ENCODE measurements at places on chromosomes 6 and 20.

- DNase-seq = peak; percentile 92
Observed at GRCh38 chr6:43769526-43770371, at the start of gene VEGFA. Gene VEGFA, plus strand, starts transcription at chr6:43770211.

DNA sequence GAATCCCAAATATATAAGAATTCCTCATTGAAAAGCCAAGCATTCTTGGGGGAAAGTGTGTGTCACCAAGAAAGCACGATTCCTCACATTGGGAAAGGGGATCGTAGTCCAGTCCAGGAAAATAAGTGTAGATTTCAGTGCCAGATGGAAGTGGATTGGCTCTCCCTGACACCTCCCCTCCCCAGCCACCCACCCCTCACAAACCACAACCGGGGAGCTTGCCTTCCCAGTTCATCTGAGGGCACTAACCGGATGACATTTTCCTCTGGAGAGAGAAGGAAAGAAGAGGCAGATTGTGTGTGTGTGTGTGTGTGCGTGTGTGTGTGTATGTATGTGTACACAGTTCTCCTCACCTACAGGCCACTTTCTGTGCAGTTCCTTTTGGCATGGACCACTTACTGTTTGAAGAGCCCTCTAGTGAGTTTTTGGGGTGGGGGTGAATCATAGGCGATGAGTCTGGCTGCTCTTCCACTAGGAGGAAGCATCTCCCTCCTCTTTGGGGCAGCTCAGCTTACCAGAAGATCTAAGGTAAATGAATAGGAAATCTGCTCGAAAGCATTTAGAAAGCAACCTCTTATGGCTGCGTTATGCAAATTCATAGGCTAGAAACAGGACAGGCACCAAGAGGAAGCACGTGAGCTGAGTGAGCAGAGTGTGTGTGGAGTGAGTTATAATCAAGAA, 20.8 kb downstream of the DAAM2 start:
- no peak for DNase-seq

DNA sequence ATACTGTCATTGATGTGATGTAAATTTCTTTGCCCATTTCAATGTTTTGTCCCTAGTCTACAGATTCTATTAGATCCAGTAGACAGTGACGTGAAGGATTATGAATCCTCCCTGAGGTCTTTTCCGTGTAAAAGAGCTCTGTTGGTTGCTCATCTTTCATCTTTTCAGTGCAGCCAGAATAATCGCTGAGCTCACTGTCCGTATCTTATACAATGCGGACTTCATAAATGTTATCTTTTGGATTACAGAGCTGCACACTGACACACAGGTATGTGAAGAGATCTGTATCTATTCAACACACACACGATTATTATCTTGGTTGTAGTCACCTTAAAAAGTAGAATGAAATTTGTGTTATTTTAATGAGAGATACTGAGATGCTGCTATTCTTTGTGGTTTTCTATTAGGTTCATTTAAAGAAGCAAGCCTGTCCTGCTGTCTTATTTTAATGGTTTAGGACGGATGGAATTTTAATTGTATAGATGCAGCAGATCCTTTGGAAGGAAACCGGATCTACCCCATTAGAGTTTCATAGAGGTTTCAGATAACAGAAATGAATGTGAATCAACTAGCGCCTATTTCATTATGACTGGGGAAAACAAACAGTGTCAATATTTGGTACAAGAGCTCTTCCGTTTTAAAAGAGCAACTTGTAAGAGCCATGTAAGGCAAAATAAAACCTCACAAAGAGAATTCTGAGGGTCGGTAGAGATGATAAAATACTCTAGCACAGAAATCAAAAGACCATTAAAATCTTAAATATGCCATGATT, 79.4 kb downstream of the BMP6 start:
- no peak for DNase-seq

GRCh38 chr6:161226009-161226964, 47.6 kb downstream of the AGPAT4 start:
- no peak for DNase-seq

DNA sequence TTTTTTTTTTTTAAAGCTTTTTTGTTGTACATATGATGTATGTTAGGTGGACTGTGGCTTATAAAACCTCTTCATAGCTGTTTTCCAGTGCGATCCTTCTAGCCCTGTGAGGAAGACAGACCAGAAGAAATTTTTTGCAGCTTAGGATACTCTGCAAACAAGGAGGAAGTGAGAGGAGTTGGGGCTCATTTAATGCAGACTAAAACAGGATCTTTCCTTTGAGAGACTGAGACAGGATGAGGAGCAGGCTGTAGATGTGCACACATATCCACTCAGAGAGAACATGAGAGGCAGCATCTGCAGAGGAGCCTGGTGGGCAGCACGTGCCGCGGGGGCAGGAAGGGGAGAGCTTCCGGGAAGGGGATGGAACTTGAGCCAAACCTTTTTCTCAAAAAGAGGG, 45.7 kb downstream of the PPARD start:
- no peak for DNase-seq

GRCh38 chr6:66555082-66555481, 848.1 kb upstream of the EYS start:
- DNase-seq = no peak

DNA sequence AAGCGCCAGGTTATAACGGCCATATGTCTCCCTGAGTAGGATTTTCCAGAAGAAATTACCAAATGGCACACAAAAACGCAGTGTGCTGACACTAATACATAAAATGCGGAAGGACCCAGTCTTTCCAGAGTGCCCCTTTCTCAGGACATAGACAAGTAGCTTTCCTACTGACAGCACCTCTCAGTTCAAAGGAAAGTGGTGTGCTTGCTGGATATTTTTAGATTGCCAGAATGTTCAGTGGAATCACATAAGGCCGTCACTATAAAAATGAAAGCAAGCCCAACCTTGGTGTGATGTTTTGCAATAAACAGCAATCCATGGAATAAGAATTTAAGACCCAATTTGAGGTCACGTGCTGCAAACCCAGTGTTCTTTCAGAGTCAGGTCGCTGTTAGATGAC, 135.5 kb upstream of the AGPAT4 start:
- DNase-seq = no peak

GRCh38 chr20:13159889-13160288, 61.2 kb upstream of the ISM1 start:
- DNase-seq = no peak

DNA sequence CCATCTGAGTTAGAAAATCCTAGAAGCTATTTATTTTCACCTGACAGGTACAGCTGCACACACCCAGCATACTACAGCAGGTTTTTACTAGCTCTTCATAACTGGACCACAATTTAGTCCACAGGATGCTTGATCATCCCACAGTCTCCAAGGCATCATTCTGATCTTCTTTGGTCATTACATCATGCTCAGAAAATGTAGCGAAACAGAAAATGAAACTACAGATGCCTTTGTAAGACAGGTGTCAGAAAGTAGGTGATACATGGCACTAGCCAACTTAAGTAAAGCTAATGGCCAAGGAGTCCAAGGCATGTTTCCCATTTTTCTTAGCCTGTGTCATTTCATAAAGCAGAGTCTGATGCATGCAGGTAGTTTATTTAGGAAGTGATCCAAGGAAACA, 102.3 kb downstream of the HTR1B start:
- DNase-seq = no peak

GRCh38 chr20:58586565-58587093, 64.5 kb upstream of the STX16 start:
- DNase-seq = no peak

GRCh38 chr6:3176562-3177355, 19.4 kb upstream of the TUBB2A start:
- DNase-seq = peak; percentile 17

DNA sequence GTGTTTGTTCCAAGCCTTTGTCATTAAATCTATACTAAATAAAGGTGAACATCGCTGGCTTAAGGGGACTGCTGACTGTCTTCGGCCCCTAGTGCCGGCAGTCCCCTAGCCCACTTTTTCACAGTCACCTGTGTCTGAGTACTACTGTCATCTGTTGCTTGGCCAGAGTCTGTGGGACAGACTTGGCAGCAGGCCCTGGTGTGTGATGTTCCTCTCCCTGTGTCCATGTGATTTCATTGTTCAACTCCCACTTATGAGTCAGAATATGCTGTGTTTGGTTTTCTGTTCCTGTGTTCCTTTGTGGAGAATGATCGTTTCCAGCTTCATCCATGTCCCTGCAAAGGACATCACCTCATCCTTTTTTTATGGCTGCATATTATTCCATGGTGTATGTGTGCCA, 133.4 kb downstream of the HAO1 start:
- DNase-seq = no peak

- DNase-seq = no peak
Observed at GRCh38 chr6:55397986-55398385, 70.7 kb downstream of the GFRAL start.

GRCh38 chr6:4664117-4664626, 112.0 kb upstream of the CDYL start:
- DNase-seq = no peak

GRCh38 chr20:34883809-34884208, 7.4 kb downstream of the ACSS2 start:
- DNase-seq = no peak

DNA sequence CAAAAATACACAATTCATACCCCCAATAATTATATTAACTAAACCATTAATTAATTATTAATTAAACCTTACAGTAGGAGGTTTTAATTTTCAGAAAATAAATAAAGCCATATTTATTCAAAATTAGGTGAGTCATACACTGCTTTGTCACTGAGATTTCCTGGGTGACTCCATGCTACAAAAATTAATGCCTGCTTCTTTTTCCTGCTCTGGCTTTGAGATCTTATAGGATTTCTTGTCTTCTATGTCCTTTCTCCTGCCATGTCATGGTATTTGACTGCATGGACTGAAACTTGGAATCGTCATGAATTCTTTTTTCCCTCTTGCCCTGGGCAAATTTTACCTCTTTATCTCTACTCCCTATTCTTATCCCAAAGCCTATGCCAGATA, 133.2 kb downstream of the PHACTR1 start:
- DNase-seq = no peak

- peak; percentile 4 for DNase-seq
Observed at GRCh38 chr6:150142670-150143515, at the start of gene PPP1R14C. Gene PPP1R14C, plus strand, starts transcription at chr6:150143044. Its CDS starts 149 bp downstream, at chr6:150143193.

GRCh38 chr6:71498638-71499037, 210.0 kb downstream of the OGFRL1 start:
- DNase-seq = no peak

- DNase-seq = no peak
Observed at GRCh38 chr6:144590532-144590931, 305.4 kb downstream of the UTRN start.

DNA sequence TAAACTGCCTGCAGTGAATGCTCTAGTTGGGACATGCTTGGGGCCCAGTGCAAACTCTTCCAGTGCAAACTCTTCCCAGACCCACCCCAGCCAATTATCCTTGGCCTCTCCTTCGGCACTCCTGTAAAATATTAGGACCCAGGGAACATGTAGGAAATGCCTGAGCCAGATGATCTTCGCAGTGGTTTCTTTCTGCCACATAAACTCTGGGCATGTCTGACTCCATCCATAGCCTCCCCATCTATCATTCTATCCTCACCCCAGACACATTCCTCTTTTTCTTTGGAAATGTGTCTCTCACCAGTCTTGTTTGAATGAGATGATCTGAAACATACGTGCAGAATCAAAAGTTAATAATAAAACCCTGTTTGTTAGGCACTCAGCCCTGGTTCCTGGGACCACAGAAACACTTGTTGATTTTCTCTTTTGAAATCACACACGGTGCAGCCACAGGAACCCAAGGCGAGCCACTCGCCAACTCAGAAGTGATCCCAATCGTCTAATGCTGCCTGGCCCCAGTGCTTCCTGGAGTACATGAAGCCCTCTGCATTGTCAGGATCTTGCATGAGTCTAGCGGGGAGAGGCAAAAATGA, 108.9 kb upstream of the CST7 start:
- no peak for DNase-seq

GRCh38 chr6:56222499-56222898, 24.9 kb downstream of the COL21A1 start:
- no peak for DNase-seq

DNA sequence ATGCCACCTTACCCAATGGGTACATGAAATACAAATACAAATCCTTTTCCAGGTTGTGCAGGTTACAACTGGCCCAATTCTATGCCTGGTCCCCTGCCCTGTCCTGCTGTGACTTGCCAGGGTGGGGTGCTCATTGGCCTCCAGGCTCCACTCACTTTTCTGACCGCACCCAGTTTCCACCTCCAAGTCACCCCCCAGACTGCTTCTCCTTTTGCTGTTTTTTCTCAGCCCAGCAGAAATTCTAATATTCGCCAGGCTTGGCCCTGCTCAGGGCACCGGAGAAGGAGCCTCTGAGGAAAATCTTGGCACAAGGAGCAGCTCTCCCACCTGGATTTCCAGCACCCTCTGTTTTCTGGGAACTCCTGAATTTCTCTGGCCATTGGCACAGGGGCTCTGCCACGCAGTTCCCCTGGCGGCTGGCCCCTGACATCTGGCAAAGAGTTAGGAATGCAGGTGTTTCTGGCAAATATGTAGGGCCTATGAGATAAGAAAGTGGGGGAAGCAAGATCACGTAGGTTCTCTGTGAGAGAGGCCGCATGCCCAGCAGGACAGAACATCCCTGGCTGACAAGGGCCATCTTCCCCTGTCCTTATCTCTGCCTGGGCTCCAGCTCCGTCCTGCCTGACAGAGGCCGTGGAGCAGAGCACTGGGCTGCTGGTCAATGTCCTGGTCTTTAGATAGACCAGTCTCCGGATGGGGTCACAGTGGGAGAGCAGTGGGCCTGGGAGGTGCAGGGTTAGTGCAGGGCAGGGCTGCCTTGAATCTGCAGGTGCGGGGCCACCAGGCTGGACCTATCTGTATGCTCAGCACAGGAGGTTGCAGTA, 2.9 kb upstream of the RAET1E start:
- no peak for DNase-seq

- no peak for DNase-seq
Observed at GRCh38 chr6:4297348-4297747, 162.0 kb upstream of the ECI2 start.

DNA sequence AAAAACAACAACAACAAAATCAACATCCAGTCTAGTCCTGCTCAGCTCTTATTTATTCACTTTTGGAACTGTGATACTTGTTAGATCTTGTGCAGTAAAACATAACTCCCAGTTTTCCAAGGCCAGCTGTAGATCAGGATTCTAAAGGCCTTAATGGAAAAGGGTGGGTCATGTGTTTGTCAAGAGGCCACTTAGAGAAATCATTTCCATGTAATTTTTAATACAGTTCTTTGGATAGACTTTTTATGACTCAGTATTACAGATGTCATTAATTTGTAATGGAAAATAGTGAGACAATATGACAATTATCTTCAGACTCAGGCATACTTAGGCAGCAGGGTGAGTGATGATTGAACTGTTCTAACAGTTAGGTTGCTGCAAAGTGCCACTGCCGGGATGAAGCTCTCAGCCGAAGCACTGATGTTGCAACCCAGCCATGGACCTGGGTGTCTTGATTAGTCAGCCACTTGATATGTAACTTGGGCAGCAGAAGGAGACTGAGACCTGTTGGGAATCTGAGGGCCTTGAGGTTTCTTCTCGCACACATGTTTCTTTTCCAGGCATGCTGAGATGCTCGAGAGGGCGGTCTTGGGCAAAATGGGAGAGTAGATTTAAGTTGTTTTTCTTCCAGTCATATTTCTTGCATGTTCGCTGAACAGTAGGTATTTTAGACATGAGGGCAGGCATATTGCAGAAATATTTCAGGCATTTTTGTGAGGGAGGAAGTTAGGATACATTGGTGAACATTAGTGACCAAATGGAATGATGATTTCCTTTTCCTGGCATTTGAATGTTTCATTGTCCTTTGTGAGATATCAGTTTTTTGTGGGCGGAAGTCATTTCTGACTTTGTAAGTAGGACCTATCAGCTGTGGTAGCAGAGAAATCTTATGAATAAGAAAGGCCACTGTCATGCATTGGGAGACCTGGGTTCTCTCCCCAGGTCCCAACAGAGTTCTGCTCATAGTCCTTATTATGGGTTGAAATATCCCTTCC, 52.3 kb downstream of the SLX4IP start:
- no peak for DNase-seq

Measured in stimulated activated CD4-positive, alpha-beta T cell treated with anti-CD3 and anti-CD28 coated beads, Interleukin-12 subunit alpha, Interleukin-12 subunit beta, amount 100 ng/mL, for 4 hours (primary cell).